Liver (tissue), 10 donors: ENCODE measurements at places on chromosomes 4 and X.

DNA sequence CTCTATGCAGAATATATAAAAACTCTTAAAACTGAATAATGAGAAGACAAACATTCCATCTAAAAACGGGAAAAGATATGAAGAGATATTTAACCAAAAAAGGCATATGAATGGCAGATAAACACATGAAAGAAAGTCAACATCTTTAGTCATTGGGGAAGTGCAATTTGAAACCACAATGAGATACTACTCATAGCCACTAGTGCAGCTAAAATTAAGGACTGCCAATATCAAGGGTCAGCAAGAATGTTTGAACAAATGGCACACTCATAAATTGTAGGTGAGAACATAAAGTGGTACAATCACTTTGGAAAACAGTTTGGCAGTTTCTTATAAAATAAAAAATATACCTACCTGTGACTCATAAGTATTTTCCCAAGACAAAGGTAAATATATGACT lies 534.9 kb upstream of the DIPK2B start:
- no peaks in the 10 kb centered on the region for H3K4me1 ChIP-seq
- no peaks in the 10 kb centered on the region for H3K27me3 ChIP-seq
- no peak overlapping the region for H3K27ac ChIP-seq
- no peak overlapping the region for H3K4me3 ChIP-seq
- DNase-seq: no peak

GRCh38 chr4:20359692-20360091 lies 108.0 kb downstream of the SLIT2 start:
- H3K4me1 ChIP-seq: no peaks in the 10 kb centered on the region
- no peak for DNase-seq
- H3K27me3 ChIP-seq: no peaks in the 10 kb centered on the region
- H3K36me3 ChIP-seq: no peaks in the 10 kb centered on the region
- H3K4me3 ChIP-seq: no peak overlapping the region
- no peak overlapping the region for H3K27ac ChIP-seq

- DNase-seq: no peak
- H3K27me3 ChIP-seq: no peaks in the 10 kb centered on the region
- H3K27ac ChIP-seq: no peak overlapping the region
- no peaks in the 10 kb centered on the region for H3K36me3 ChIP-seq
- H3K4me3 ChIP-seq: no peak overlapping the region
- H3K4me1 ChIP-seq: no peaks in the 10 kb centered on the region
These were observed 32.2 kb upstream of the FAT1 start for GRCh38 chr4:186755550-186756519.

DNA sequence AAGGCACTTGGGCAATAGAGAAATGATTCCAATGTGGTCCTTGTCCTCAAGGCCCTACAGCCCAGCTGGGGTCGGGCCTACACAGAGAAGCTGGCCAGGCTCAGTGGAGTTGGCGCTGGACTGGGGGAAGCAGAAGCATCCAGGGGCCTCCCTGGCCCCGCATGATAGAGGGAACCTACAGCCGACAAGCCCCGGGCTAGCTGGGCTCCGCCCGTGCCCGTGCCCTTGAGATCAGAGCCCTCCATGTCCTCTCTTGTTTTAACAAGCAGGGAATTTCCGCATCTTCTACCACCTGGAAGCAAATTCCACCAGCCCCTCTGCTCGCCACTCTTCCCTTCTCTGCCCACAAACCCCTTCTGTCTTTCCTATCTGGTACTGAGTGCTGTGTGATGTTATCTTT lies 31.6 kb downstream of the CYTL1 start:
- H3K27ac ChIP-seq: no peak overlapping the region
- no peaks in the 10 kb centered on the region for H3K36me3 ChIP-seq
- no peaks in the 10 kb centered on the region for H3K4me1 ChIP-seq
- H3K4me3 ChIP-seq: no peak overlapping the region

DNA sequence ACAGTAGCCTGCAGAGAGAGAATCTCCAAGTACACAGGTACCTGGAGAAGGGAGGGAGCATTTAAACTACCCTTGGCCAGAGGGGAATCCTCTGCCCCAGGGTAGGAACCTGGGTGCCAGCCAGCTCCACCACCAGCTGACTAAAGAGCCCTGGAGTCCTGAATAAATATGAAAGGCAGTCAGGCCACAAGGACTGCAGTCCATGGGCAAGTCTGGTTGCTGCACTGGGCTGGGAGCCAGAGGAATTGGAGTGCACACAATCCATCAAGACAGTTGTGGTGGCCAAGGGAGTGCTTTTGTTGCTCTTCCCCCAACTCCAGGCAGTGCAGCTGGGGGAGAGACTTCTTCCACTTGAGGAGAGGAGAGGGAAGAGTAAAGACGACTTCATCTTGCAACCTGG lies 172.5 kb downstream of the HNRNPD start:
- H3K27me3 ChIP-seq: no peaks in the 10 kb centered on the region
- no peak overlapping the region for H3K27ac ChIP-seq
- DNase-seq: no peak
- no peaks in the 10 kb centered on the region for H3K4me1 ChIP-seq
- no peak overlapping the region for H3K4me3 ChIP-seq

DNA sequence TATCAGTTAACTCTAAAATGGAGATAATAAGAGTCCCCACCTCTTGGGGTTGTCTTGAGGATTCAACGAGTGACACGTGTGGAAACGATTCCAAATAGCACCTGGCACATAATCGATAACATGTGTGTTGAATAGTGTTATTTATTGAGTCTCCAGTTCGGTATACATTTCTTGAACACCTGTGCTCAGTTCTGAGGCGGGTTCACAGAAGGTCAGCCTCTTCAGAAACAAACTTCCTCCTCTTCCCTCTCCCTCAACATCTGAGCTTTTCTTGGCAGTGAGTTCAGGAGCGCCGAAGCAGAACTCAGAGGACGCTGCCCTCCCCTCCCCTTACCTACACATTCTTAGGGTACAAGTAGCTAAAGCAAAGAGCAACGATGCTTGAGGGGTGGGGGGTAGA lies 934 bp downstream of the PDHA1 start:
- H3K27ac ChIP-seq: no peak overlapping the region
- H3K4me3 ChIP-seq: peak overlapping the region; percentile 86
- no peaks in the 10 kb centered on the region for H3K27me3 ChIP-seq
- H3K4me1 ChIP-seq: peaks cover 16% of the 10 kb centered on the region

DNA sequence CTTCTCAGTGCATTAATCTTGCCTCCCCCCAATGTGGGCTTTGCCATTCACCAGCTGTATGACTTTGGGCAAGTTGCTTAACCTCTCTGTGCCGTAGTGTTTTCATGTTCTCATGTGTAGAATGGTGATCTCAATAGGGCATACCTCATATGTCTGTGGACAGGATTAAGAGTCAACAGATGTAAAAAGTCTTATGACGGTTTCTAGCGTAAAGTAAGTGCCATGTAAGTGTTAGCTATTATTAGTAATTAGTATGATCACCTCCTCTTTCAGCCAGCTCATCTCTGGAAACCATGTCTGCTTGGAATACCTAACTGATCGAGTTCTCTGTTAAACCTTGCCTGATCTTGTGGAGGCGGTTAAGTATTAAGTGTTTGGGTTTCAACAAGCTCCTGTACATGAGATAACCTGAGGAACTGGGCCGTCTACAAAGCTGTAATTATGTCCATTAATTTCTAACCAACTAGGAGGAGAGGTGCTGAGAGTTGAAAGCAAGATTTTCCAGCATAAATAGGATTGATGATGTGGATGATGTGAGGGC lies 66.3 kb downstream of the TSC22D3 start:
- no peak for DNase-seq
- H3K27ac ChIP-seq: no peak overlapping the region
- H3K4me3 ChIP-seq: no peak overlapping the region
- peaks cover 11% of the 10 kb centered on the region for H3K36me3 ChIP-seq
- H3K4me1 ChIP-seq: no peaks in the 10 kb centered on the region
- no peaks in the 10 kb centered on the region for H3K27me3 ChIP-seq

GRCh38 chr4:183729430-183730328 lies 70.6 kb downstream of the TRAPPC11 start:
- H3K27me3 ChIP-seq: no peaks in the 10 kb centered on the region
- H3K36me3 ChIP-seq: no peaks in the 10 kb centered on the region
- H3K4me1 ChIP-seq: no peaks in the 10 kb centered on the region
- H3K27ac ChIP-seq: no peak overlapping the region
- H3K4me3 ChIP-seq: no peak overlapping the region

DNA sequence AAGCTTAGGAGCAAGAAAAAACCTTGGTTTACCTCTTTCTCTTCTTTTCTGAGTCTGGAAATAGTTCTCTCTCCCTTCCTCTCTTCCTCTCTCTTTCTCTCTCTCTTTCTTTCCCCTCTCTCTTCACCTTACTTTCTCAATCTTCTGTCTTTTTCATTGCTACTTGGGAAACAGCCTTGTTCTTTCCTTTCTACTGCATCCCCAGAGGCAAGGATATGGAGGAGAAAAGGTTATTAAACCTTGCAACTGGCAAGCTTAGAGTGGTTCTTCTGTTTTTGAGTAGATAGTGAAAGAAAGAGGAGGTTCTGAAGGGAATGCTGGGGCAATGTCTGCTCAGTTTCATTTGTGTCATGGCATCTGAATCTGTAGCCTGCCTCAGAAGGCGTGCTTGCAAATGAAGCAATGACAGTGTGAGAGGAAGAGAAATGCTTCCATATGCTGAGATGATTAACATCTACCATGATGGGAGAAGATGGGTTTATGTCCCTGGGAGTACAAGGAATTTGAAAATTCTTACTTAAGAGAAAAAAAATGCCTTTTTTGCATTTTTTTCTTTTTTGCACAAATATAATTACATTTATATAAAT lies 190.6 kb downstream of the CEP135 start:
- H3K4me1 ChIP-seq: no peaks in the 10 kb centered on the region
- no peak for DNase-seq
- H3K27me3 ChIP-seq: no peaks in the 10 kb centered on the region
- H3K36me3 ChIP-seq: no peaks in the 10 kb centered on the region
- H3K27ac ChIP-seq: no peak overlapping the region
- no peak overlapping the region for H3K4me3 ChIP-seq

GRCh38 chr4:8647094-8647570 lies 54.6 kb downstream of the CPZ start:
- H3K4me3 ChIP-seq: no peak overlapping the region
- H3K4me1 ChIP-seq: no peaks in the 10 kb centered on the region
- H3K27me3 ChIP-seq: peaks cover 3% of the 10 kb centered on the region
- no peak for DNase-seq
- no peak overlapping the region for H3K27ac ChIP-seq

GRCh38 chrX:140764401-140764919 lies 54.9 kb downstream of the LINC00632 start:
- no peak overlapping the region for H3K4me3 ChIP-seq
- DNase-seq: peak; percentile 47
- peaks cover 6% of the 10 kb centered on the region for H3K4me1 ChIP-seq

GRCh38 chr4:53732661-53733060 lies 141.4 kb upstream of the LNX1 start:
- no peak overlapping the region for H3K4me3 ChIP-seq
- no peaks in the 10 kb centered on the region for H3K27me3 ChIP-seq
- DNase-seq: no peak
- no peak overlapping the region for H3K27ac ChIP-seq
- no peaks in the 10 kb centered on the region for H3K4me1 ChIP-seq

DNA sequence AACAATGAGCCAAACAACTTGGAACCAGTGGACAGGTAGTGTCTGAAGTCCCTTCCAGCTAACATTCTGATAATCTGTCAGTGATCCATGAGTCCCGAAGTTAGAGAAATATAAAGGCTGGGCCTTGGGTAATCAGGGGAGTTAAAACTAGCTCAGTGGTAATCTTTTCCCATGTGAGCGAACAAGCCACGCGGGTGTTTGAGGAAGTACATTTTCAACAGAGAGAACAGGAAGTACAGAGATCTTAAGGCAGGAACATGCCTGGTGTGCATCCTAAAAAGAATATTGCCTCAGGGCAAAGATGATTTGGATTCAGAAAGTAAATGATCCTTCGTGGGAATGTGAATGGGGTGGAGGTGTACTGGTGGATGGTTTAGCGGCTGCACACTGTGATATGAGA lies 42.9 kb downstream of the FNIP2 start:
- H3K4me3 ChIP-seq: no peak overlapping the region
- no peaks in the 10 kb centered on the region for H3K27me3 ChIP-seq
- H3K4me1 ChIP-seq: peaks cover 73% of the 10 kb centered on the region
- H3K27ac ChIP-seq: peak overlapping the region; percentile 47
- no peaks in the 10 kb centered on the region for H3K36me3 ChIP-seq

GRCh38 chrX:53476371-53476770 lies 42.2 kb upstream of the HSD17B10 start:
- no peaks in the 10 kb centered on the region for H3K36me3 ChIP-seq
- H3K4me3 ChIP-seq: no peak overlapping the region
- no peak for DNase-seq
- H3K27me3 ChIP-seq: peaks cover 7% of the 10 kb centered on the region
- H3K4me1 ChIP-seq: no peaks in the 10 kb centered on the region
- H3K27ac ChIP-seq: no peak overlapping the region

DNA sequence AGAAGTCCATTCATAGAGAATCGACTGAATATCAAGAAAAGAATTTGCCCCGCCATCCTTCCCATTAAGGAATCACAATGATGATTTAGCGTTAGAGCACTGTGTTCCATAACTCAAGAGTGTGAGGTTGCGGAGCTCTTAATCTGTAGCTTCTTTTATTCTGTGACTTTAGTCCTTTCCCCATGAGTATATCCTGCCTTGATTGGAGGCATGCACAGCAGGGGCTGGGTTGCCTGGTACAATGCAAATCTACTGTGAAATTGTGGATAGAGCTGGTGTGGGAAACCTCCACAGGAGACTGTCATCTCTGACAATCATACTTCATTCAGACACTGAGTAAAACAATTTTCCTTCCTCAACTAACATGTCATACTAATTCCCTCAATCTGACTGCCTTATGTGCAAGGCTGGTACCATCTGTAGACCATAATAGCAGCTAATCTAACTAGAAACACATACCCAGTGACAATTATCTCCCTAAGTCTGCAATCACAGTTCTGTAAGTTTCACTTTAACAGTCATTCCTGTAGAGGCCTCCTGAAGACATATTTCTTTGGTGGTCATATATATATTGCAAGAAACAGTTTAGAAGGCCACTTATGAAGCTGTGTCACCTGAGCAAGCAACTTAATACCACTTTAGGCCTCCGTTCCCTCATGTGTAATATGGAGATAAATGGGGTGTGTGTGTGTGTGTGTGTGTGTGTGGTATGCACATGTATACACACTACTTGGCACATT lies 355.2 kb upstream of the FAM241A start:
- no peak for DNase-seq
- H3K4me3 ChIP-seq: no peak overlapping the region
- H3K36me3 ChIP-seq: no peaks in the 10 kb centered on the region
- H3K27ac ChIP-seq: no peak overlapping the region
